ENCODE measurements at places on chromosomes 4 and X.

DNA sequence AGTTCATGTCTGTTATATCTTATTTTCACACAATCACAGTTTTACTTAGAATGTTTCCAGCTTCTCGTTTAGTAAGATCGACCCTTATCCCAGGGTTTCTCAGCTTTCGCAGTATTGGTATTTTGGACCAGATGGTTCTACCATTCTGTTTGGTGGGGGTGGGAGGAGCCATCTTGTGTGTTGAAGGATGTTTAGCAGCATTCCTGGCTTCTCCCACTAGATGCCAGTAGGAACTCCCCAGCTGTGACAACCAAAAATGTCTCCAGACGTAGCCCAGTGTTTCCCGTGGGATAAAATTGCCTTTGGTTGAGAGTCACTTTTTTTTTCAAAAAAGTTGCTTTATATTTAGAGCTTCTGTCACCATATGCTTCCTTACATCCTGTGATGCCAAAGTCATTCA is 90.9 kb upstream of the TLR2 start:
- no peak for DNase-seq

- peak; percentile 20 for DNase-seq
These were observed 53.8 kb downstream of the VSIG4 start for GRCh38 chrX:65985922-65986588.

DNA sequence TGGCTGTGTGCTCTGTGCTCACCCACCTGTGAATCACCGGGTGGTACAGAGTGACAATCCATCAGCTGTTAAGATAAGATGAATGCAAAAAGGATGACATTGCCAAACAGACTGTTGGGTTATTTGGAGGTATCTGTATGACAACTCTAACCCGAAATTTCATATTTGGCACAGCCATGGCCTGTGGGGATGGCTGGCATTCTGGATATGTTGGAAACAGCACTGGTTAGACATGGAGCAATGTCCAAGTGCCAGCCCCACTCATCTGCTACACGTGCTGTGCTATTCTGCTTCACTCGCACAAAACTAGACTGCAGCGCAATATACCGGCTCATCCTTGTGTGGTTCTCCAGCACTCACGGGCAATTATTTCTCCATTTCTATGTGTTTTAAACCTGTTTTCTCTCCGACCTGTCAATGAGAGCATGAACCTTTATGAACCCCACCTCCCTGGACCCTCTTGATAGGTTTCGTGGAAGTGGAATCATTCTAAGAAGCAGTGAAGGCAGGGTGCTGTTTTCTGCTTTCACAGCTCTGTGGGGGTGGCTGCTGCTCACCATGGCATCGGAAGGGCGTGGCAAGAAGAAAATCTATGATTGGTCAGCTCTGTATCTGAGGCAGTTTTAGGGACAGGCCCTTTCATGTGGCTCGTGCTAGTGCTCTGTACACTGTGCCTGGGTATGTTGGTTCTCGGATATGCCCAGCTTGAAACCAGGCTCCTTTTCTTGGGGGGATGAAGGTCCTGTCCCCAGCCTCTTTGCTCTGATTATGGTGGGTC is 94.9 kb downstream of the ENPP6 start:
- DNase-seq, result no peak

GRCh38 chrX:148958901-148959300 is 458.5 kb downstream of the AFF2 start:
- no peak for DNase-seq

DNA sequence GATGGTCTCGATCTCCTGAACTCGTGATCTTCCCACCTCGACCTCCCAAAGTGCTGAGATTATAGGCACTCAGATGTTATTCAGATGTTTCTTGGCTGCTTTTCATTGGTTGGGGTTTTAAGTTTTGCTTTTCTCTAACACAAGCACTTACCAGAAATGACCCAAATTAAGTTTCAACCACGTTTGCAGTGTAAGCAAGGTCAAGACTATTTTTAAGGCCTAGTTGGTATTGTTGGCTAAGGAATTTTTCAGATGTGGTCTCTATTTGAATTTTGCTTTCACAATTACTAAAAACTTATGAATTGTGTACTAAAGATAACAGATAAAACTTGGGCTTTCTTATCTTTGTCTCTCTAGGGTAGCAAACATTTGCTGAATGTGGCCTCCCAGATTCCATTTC is 1756.9 kb upstream of the TENM3 start:
- no peak for DNase-seq

- DNase-seq, result no peak
These were observed 59.6 kb upstream of the TAB3 start for GRCh38 chrX:30948626-30949025.

- no peak for DNase-seq
These were observed 35.7 kb downstream of the RELL1 start for GRCh38 chr4:37650481-37650880.

DNA sequence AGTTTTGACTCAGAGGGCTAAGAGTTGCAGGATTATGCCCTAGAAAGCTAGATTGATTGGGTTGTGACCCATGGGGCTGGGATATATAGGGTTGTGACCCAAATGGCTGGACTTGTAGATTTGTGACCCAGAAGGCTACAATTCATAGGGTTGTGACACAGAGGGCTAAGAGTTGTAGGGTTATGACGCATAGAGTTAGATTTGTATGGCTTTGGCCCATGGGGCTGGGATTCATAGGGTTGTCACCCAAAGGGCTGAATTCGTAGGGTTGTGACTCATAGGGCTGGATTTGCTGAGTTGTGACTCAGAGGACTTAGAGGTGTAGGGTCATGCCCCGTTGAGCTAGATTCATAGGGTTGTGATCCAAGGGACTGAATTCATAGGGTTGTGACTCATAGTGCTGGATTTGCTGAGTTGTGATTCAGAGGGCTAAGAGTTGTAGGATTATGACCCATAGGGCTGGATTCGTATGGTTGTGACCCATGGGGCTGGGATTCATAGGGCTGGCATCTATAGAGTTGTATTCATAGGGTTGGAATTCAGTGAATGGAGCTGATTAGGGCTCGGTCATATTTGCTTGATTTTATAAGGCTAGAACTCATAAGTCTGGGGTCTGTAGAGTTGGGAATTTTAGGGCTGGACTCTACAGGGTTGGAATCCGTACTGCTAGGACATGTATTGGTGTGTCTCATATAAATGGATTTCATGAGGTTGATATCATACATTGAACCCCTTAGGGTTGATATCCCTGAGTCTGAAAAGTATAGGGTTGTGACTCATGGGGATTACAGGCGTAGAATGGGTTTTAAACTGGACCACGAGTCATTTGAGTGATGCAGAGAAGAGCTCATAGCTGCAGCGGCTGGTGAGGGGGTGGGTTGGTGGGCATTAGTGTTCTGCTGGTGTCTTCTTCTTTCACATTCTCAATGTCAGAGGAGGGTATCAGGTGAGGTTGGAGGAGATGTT is 125.7 kb downstream of the CRLF2 start:
- no peak for DNase-seq

DNA sequence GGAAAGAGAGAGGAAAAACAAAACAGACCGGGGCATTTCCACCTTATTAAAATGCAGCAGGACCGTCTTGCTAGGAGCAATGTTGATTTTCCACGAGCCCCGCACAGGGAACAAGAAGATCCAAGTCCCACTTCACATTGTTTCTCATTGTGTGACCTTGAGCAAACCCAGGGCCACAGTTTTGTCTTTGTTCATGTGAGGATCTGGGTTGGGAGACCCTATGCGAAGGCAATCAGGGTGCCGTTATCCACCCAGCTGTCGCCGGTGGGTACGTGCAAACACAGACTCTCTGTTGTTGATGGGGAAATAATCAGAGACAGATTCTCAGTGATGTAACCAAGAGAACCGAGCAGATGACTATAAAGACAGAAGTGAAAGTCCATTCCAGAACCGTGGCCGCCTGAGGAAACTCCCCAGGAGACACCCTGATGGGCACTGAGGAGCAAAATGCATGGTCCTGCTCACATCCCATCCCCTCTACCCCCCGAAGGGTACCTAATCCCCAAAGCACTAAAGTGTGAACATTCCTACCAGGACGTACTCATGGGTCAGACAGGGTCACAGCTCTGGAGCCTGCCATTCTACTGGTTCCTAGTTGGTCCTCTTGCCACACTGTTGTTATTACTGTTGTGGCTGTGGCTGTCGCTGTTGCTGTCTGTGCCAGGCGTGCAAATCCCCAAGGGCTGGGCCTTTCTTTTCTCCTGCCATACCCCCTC is 102.7 kb upstream of the RBPJ start:
- no peak for DNase-seq

DNA sequence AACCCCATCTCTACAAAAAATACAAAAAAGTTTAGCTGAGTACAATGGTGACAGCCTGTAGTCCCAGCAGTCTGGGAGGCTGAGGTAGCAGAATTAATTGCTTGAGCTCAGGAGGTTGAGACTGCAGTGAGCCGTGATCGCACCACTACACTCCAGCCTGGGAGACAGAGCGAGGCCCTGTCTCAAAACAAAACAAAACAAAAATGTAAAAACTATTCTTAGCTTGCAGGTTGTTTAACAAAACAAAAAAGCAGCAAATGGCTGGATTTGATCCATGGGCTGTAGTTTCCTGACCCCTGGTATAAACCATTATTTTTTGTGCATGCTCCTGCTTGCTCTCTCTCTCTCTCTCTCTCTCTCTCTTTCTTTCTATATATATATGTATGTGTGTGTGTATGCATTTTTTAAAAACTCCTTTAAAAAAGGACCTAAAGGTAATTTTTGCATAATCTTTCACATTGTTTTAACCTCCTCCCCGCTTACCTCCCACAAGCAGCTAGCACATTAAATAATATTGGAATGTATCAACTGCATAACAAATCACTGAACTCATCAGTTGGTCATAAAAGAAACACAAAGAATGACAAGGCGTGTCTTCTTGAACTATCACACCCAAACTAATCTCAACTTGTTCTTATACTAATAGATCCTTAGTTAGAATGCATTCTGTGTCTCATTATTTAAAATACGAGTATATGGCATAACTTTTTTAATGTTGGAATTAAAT is 4.8 kb downstream of the AREG start:
- no peak for DNase-seq

GRCh38 chr4:62208921-62209320 is 1008.8 kb downstream of the ADGRL3 start:
- DNase-seq, result no peak

DNA sequence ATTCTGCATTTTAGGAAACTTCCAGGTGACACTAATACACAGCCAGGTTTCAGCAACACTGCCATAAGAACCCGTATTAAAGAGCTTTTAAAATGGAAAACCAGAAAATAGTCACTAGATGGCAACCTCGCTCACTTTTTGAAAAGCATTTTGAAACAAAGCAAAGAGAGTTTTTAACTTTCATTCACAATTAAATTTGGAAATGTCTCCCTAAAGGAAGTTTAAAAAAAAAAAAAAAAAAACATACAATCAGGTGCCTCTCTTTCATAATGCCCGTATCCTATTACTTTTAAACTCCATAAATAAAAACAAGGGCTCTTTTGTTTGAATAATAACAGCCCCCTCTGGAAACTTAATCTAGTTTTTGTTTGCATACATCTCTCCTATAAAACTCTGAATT is 20.3 kb downstream of the MEPE start:
- no peak for DNase-seq

All from effector CD4-positive, alpha-beta T cell (primary cell).